ENCODE measurements at places on chromosomes 3 and 15. TPM values are rescaled to one million over a fixed set of nuclear protein-coding genes. Genes with fewer than 3 reads are reported as not detected.

DNA sequence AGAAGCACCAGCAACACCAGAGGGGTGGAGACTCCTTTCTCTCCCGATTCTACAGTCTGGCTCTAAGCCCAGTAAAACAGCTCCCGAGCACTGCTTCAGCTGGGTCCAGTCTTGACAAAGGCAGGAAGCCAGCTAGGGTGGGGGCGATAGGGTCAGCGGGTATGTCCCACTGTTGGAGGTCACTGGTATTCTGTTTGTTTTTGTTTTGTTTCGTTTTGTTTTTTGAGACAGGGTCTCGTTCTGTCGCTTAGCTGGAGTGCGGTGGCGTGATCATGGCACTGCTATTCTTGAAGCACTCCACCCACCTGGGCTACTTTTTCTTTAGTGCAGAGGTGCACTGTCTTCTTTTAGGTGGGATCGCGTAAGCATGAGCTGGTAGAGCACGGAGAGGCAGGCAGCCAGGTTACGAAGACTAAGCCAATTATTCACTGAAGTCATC is 16.3 kb downstream of the GCSAM start:
- DNase-seq, result peak; percentile 49

DNA sequence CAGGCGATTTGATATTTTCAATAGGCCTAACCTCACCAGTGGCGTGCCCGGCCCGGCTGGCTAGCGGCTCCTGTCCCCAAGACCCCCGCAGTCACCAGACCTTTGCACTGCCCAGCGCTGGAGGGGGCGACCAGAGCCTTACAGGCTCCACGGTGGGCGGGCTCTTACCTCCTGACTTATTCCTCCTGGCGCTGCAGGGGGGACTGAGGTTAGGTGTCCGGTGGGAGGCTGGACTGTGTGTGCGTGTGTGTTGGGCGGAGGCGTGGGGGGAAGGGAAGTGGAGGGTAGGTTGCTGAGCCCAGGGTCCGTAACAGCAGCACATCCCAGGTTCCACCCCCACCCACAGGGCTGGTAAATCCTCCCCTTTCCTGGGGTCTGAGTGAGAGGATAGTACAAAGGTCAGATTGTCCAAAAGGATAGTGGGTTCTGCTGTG is 27.5 kb upstream of the THRB start:
- DNase-seq, result peak; percentile 16

DNA sequence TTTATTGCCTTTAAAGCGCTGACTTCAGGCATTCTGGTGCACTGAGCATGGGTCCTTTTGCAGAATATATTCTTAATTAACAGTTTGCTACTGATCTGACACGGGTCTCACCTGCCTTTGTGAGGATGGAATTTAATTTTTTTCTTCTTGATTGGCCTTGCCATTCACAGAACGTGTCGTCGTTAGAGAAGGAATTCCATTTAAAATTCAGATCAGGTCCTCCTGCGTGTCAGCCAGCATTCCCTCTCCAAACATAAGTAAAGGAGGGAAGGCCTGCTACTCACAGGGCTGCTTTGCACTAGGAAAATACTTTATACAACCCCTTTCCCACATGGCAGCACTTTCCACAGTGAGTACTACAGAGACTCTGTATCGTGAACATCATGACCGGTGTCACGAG is 492.7 kb downstream of the NTRK3 start:
- no peak for DNase-seq

RBPMS2 gene
- total RNA-seq, result 196 TPM

C3orf49 gene
- not detected for total RNA-seq

SERINC4 gene
- 0.50 TPM for total RNA-seq

DNA sequence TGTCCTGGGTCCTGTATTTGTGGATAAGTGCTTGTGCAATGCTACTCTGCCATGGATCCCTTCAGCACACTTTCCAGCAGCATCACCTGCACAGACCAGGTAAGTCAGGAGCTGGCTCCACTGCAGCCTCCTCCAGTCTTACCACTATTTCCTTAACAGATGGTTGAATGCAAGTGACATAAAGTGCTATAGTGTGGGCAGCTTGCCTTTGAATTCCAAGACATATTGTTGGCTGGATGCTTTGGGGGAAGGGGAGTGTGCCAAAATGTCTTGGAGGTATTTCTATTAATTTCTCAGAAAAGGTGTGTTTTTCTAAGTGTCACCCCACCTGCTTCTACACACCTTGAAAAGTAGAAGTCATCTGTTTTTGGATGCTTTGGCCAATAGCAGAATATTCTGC is 352.2 kb upstream of the SUCLG2 start:
- DNase-seq, result no peak

- DNase-seq, result no peak
These were observed 28.5 kb downstream of the UBE2E1 start for GRCh38 chr3:23834082-23834870.

GXYLT2 gene
- total RNA-seq, result 12.9 TPM

ERC2 gene
- 4.2 TPM for total RNA-seq

GRCh38 chr15:97502038-97502437 is 458.5 kb upstream of the ARRDC4 start:
- no peak for DNase-seq

DNA sequence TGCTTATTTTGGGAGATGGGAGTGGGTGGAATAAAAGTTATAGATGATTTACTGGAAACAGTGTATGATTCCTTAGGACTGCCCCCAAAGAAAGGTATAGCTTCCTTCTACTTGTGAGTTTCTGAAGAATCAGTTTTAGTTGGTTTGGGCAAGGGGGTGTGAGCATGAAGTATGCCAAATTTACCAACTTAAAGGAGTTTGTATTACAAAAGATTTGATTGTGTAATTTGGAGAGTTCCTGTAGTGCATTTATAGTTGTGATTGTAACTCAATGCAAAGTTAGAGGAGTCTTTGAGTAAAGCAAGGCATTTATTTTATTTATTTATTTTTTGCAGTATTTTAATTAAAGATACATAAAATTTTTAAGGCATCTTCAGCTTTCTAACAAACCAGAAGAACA is 42.8 kb downstream of the TSC22D2 start:
- DNase-seq, result no peak

MCTP2 gene
- total RNA-seq, result 0.38 TPM

- no peak for DNase-seq
These were observed 61.1 kb downstream of the TIPARP start for GRCh38 chr3:156735471-156735870.

DNA sequence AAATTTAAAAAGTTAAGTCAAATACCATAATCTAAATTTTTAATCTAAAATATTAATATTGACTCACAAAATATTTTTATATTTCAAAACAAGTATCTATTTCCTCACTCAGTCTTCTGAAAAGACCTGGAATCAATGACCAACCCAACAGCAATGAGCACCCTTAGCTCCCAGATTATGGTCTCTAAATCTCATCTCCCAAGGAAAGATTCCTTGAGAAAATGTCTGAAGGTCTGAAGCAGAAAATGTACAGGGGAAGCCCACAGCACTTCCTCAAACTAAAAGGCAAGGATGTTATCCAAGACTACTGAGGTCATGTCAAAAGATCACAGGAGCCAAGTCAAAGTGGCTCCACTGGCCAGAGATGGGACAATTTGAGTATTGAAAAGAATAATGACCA is 51.0 kb upstream of the SLCO2A1 start:
- DNase-seq, result no peak

GRCh38 chr3:161672478-161672877 is 175.9 kb downstream of the OTOL1 start:
- peak; percentile 18 for DNase-seq

TMEM212 gene
- not detected for total RNA-seq

ATG3 gene
- total RNA-seq, result 42.8 TPM
